ENCODE measurements at places on chromosomes 7 and 10.

GRCh38 chr10:70784471-70784870 is 706 bp downstream of the TBATA start:
- no peak for DNase-seq

GRCh38 chr7:20114468-20114867 is 102.7 kb downstream of the MACC1 start:
- DNase-seq: peak; percentile 95

- no peak for DNase-seq
These were observed 34.8 kb downstream of the SVOPL start for GRCh38 chr7:138666385-138666784.

- DNase-seq: no peak
These were observed 125.5 kb upstream of the PODXL start for GRCh38 chr7:131681961-131682360.
